ENCODE measurements at places on chromosomes 5 and 9. TPM values are rescaled to one million over a fixed set of nuclear protein-coding genes. Genes with fewer than 3 reads are reported as not detected.

TRAF2 gene
- polyA plus RNA-seq = 9.1 TPM

ANKRD18A gene
- polyA plus RNA-seq = 0.81 TPM

C6 gene
- 1.2 TPM for polyA plus RNA-seq

ANKH gene
- polyA plus RNA-seq = 17.9 TPM

GKAP1 gene
- polyA plus RNA-seq = 18.2 TPM

GRCh38 chr9:124537926-124538325 is 30.7 kb upstream of the NR5A1 start:
- no peaks in the 10 kb centered on the region for H3K36me3 ChIP-seq
- no peak overlapping the region for H3K4me3 ChIP-seq
- DNase-seq = no peak
- H3K27me3 ChIP-seq = no peaks in the 10 kb centered on the region
- H3K27ac ChIP-seq = no peak overlapping the region

DNA sequence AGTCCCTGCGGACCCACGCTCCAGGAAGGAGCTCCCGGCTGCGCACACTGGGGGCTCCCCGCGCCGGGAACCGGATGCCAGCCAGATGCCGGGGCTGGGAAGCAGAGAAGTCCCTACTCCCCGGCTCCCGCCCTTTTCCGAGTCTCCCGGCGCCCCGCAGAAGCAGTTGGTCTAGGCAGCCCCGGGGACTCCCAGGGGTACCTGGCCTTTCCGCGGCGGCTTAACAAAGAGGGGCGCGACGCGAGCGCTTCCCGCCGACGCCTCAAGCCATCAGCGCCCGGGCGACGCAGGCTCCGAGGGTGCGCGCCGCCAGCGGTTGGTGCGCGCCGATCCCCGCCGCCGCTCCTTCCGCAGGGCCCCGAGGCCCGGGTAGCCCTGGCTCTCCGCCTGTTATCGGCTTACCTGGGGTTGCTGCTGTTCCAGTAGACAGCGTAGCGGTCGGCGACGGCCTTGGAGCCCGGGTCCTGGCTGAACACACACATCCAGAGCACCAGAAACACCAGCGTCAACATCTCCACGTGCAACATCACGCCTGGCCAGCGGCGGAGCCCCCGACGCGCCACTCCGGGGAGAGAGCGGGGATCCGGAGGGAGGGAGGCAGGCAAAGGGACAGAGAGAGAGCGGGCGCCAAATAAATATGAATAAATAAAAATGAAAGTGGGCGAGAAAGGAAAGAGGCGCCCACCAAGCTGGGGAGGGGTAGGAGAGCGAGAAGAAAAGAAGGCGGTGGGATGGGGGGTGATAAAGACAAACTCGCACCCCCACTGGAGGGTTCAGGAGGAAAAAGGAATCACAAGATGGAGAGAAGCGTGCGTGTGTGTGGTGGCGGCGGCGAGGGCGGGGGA is 428 bp downstream of the EFNA5 start:
- H3K27me3 ChIP-seq = peaks cover 37% of the 10 kb centered on the region
- no peaks in the 10 kb centered on the region for H3K36me3 ChIP-seq
- H3K27ac ChIP-seq = no peak overlapping the region
- H3K4me1 ChIP-seq = peaks cover 10% of the 10 kb centered on the region

DNA sequence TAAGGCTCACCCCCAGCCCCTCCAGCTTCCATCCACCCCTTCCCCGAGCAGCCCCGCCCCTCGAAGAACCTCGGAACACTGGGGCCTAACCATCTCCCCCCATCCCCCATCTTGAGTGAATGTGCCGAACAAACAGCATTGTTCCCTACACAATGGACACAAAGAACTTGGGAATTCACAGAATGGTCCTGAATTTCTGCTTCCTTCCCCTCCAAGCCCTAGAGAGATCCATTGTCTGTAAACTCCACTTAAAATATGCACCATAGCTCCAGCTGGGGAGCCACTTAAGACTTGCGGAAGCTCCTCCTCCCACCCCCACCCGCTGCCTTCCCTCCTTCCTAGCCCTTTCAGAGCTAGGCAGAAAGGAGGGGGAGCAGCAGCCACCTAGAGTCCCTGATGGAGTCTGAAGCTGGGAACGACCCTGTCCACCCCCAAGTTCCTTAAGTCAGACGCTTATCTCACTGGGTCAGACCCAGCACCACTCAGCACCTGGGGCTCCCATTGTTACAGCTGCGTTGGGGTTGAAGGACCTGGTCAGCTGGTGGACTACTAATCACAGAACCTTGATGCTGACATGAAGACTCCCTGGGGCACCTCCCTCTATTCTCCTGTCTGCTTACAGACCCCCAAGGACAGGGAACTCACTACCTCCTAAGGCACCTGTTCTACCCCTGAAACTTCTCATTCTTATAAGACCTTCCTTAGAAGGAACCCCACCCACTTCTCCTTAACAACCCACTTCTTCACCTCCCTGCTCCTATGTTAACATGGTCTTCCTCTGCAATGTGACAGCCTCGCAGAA is 61.4 kb downstream of the PCDH1 start:
- DNase-seq = peak; percentile 58
- no peak overlapping the region for H3K4me3 ChIP-seq
- H3K36me3 ChIP-seq = no peaks in the 10 kb centered on the region
- H3K27ac ChIP-seq = peak overlapping the region; percentile 51

DNA sequence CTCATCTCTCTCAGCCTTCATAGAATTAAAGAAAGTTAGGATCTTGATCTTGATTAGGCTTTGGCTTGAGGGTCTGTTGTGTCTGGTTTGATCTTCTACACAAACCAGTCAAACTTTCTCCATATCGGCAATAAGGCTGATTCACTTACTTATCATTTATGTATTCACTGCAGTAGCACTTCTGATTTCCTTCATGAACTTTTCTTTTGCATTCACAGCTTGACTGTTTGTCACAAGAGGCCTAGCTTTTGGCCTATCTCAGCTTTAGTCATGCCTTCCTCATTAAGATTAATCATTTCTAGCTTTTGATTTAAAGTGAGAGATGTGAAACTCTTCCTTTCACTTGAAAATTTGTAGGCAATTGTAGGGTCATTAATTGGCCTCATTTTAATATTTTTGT is 62.8 kb downstream of the SH3RF2 start:
- H3K4me3 ChIP-seq = no peak overlapping the region
- DNase-seq = no peak
- H3K27ac ChIP-seq = no peak overlapping the region
- H3K36me3 ChIP-seq = no peaks in the 10 kb centered on the region
- H3K4me1 ChIP-seq = no peaks in the 10 kb centered on the region

GRCh38 chr9:120899490-120900068 is 22.6 kb upstream of the PHF19 start:
- H3K4me3 ChIP-seq = no peak overlapping the region
- peaks cover 3% of the 10 kb centered on the region for H3K36me3 ChIP-seq

GRCh38 chr9:35842020-35842745 is 13.2 kb downstream of the TMEM8B start:
- H3K27ac ChIP-seq = no peak overlapping the region
- H3K4me3 ChIP-seq = no peak overlapping the region
- peaks cover 22% of the 10 kb centered on the region for H3K36me3 ChIP-seq
- DNase-seq = no peak
- H3K4me1 ChIP-seq = peaks cover 29% of the 10 kb centered on the region

DNA sequence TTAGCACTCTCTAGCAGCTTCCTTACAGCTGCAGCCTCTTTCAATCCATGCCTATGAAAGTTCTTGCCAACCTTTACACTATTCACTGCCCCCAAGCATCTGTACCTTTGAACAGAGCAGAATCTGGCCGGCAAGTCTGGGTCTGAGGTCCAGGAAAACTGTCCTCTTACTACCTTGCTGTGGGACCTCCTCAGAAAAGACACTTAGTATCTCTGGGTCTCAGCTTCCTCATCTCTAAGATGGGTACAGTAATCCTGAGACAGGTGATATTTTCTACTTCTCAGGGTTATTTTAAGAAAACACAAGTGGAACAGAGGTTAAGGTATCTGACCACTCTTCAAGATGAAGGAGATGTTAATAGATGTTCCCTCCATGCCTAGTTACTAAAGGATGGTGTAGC is 120.2 kb downstream of the EGFLAM start:
- H3K27ac ChIP-seq = no peak overlapping the region
- H3K27me3 ChIP-seq = no peaks in the 10 kb centered on the region
- H3K36me3 ChIP-seq = no peaks in the 10 kb centered on the region
- H3K4me3 ChIP-seq = no peak overlapping the region
- DNase-seq = no peak

DNA sequence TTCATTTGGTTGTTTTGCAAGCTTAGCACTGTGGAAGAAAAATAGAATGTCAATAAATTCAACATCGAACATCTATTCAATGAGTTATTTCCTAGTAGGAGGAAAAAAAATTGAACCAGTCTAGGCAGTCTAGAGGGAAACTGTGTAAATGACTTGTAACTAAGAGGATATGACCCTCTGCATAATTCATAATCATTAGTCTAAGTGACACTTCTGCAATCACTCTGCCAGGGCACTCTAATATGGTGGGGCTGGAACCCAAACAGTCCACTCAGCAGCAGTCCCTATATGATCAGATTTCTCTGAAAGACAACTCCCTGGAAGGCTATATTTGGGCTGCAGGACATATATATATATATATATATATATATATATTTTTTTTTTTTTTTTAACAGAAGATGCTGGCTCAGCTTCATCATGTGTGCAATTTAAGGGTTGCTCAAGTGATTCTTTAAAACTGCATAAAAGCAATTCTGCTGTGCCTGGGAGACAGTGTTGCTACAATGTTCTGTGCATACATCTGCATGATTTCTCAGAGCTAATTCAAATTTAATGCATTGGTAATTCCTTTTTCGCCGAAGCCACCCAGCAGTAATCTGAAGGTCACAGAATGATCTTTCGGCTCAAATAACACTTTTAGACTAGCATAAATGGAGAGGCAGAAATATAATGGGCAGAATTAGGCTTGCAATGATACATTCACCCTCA is 482.1 kb upstream of the ZNF608 start:
- no peaks in the 10 kb centered on the region for H3K27me3 ChIP-seq
- no peaks in the 10 kb centered on the region for H3K36me3 ChIP-seq
- H3K27ac ChIP-seq = no peak overlapping the region
- H3K4me3 ChIP-seq = no peak overlapping the region
- H3K4me1 ChIP-seq = no peaks in the 10 kb centered on the region
- no peak for DNase-seq

All from muscle of leg (tissue), 16 donors.